ENCODE measurements at places on chromosomes 3 and 15.

- no peak for DNase-seq
These were observed 101.2 kb downstream of the TPRA1 start for GRCh38 chr3:127489357-127489756.

- DNase-seq: no peak
These were observed 31.9 kb upstream of the ARL8B start for GRCh38 chr3:5090197-5090596.

- no peak for DNase-seq
These were observed 27.4 kb downstream of the GORASP1 start for GRCh38 chr3:39080026-39080425.

GRCh38 chr3:59388555-59389270 lies 338.9 kb upstream of the CFAP20DC start:
- no peak for DNase-seq

GRCh38 chr3:160027541-160028195 lies 39.0 kb downstream of the IL12A start:
- peak; percentile 59 for DNase-seq

DNA sequence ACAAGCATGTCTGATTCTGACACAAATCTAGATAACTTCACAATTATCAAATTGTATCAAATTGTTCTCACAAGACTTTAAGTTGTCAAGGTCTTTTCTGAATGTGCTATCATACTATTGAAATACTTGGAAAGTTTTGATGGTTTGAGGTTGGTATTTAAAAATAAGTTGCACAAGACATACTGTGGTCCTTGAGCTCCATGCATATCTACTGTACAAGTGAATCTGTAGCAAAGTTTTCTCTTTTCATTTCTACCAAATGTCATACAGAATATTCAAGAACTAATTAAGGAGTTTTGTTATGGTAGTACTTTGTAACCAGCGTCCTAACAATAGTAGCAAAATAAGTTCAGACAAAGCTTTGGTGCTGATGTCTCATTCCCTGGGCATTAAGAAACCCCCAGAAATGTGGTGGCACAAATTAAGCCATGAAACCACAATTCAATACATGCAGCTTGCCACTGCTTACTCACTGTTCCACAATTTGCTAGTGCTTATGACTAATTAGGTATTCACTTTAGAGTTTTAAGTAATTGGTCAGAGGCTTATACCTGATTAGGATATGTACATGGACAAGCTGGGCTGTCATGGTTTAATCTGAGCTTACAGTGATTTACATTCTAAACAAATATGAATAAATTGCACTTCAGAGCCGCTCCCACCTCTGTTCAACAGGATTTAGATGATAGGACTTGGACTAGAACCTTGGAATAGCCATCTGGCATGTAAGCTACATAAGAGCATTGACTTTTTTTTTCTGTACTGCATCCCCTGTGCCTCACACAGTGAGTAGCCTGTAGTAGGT lies 8.8 kb downstream of the TBC1D23 start:
- DNase-seq: peak; percentile 98

- no peak for DNase-seq
These were observed 160.6 kb upstream of the WNT5A start for GRCh38 chr3:55647670-55648069.

GRCh38 chr15:76164602-76165001 lies 104.8 kb downstream of the TMEM266 start:
- DNase-seq: no peak

DNA sequence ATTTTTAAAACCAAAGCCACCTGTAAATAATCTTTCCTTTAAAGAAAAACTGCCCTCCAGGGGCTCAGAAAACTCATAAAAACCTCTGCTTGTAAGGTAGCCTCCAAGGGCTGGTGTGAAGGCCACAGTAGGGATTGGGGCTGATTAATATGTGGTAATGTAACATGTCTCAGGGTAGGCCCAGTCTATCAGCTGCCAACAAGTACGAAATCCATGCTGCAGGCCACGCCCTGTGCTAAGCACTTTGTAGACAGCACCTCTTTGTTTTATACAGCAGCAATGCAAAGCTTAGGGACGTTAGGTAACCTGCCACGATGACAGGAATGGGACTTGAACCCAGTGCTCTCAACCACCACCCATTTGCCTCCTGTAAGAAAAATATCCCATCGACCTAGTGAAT lies 65.6 kb upstream of the PRICKLE2 start:
- peak; percentile 11 for DNase-seq

Data from fibroblast of skin of right biceps (primary cell).